ENCODE measurements at places on chromosomes 1 and 21. TPM values are rescaled to one million over a fixed set of nuclear protein-coding genes. Genes with fewer than 3 reads are reported as not detected.
A peak's percentile ranks its signal among the peaks of the same experiment; 100 is the strongest.

The OR10J1 gene
- not detected for polyA plus RNA-seq

The FCRL6 gene
- polyA plus RNA-seq, result 0.82 TPM

The CEP170 gene
- 24.5 TPM for polyA plus RNA-seq

DNA sequence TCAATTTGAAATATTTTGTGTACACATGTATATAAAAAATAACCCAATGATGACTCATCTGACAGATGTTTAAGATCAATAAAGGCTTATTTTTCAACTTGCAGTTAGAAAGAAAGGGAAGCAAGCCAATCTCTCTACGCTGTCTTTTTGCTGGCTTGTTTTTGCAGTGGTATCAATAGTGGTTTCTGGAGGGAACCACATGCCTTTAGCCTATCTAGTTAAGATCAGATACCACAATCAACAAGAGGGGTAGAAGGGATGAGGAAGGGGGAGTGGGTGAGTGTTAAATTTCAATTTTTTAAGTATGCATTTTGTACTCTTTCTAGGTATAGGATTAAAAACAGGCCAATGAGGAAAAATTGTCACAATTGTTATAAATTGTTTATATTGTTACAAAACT lies 276.2 kb downstream of the KCNH1 start:
- DNase-seq, result peak; percentile 1

DNA sequence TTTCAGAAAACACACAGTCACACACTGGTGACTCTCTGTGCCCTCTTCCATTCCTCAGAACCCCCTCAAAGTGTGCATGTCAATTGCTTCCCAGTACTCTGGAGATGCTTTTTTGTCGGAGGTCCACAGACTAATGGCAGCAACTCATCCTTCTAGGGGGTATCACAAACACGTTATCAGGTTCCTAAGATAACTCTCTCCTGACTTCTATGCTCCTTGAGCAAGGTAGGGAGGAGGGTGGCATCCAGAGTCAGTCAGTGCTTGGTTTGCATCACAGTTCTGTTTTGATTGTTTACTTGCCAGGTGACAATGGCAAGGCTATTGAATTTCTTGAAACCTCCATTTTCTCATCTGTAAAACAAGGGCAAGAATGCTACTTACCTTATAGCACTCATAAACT lies 39.4 kb upstream of the DYNLT5 start:
- DNase-seq, result no peak
